ENCODE measurements at places on chromosomes 7 and 10.

DNA sequence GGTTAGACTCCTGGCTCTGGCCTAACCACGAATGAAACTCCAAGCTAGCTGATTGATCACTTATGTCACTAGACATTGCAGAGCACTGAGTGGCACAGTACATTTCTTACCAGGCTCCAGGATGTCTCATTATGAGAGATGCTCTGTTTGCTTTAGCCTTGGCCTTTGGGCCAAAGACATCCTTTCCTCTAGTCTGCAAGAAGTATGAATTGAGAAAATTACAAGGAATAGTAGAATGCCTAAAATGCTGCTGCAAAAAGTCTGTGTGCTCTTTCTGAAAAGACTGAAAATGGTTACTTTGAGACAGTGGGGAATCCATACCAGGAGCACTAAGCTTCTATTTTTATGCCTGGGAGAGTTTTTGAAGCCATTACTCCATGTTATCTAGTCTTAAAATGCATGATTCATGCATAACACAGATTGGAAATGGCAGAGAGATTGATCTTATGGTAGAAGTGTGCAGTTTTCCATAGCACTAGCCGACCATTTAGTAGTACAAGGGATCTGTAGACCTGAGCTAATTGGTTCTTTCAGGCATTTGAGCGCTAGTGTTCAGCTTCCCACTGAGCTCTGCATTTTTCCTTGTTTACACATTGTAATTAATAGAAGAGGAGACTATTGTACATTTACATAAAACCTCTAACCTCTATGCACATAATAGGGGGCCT, 303.8 kb downstream of the PRKG1 start:
- DNase-seq: peak; percentile 13

- no peak for DNase-seq
These were observed 605.8 kb downstream of the PTPRN2 start for GRCh38 chr7:157981778-157982177.

DNA sequence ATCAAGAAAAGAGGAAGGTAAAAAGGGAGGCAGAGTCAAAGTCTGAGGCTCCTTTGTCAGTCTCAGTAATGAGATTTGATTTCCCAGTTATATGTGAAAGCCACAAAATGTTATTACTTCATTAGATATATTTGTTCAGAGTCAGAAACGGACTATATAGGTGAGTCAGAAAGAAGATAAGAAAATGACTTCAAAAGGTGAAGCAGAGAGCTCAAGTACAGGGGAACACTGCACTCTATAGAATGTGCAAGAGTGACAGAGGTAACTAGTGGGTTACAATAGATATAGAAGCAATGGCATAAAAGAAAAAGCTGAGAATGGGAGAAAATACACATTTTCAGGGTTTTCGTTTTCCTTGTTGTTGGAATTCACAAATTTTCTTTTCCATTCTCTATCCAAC, 43.3 kb downstream of the DGKB start:
- DNase-seq: no peak

DNA sequence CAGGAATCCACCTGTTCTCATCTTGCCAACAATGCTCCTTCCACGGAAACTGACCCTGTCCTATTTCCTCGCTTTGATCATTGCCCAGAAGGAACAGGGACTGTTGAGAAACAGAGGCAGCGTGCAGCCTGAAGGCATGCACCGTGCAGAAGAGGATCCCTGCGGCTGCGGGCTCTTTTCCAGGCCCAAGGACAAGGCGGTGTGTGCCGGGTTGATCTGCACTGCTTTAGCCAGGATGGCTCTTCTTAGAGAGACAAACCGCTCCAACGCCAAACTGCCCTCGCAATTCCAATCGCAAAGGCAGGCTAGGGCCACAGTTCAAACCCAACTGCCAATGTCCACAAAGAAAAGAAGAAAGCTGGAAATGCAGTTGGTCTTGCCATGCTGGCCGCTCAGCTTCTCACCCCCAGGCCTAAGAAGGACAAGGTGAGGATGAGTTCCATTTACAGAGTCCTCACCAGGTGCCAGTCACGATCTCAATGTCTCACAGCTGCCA, 26.5 kb downstream of the BRI3 start:
- DNase-seq: no peak

GRCh38 chr10:92530891-92531535, 42.9 kb downstream of the IDE start:
- no peak for DNase-seq

DNA sequence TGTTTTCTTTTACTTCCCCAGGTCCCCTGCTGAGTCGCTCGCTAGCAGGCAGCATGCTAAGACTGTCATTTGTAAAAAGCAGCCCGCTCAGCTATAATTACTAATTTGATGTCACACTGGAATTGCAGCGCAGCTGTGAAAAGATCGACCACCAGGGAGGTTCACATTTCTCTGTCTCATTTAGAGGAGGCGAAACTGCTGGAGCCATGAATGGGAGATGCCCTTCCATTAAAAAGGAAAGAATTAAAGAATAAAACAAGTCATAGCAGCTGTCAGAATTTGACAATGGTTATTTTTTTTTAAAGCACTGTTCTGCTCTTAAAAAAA, 153.5 kb downstream of the PIP4K2A start:
- no peak for DNase-seq

- DNase-seq: no peak
These were observed 269.0 kb downstream of the DOCK4 start for GRCh38 chr7:111937163-111937562.

- no peak for DNase-seq
These were observed 47.2 kb upstream of the GPR37 start for GRCh38 chr7:124812764-124813163.

GRCh38 chr7:98254951-98255610, 3.0 kb upstream of the TECPR1 start:
- DNase-seq: no peak

- DNase-seq: no peak
These were observed 46.2 kb downstream of the SMURF1 start for GRCh38 chr7:99097730-99098129.

GRCh38 chr7:18521945-18522566, 26.5 kb downstream of the HDAC9 start:
- DNase-seq: no peak

- peak; percentile 57 for DNase-seq
These were observed 578 bp downstream of the ZMYND11 start for GRCh38 chr10:135601-136464.

DNA sequence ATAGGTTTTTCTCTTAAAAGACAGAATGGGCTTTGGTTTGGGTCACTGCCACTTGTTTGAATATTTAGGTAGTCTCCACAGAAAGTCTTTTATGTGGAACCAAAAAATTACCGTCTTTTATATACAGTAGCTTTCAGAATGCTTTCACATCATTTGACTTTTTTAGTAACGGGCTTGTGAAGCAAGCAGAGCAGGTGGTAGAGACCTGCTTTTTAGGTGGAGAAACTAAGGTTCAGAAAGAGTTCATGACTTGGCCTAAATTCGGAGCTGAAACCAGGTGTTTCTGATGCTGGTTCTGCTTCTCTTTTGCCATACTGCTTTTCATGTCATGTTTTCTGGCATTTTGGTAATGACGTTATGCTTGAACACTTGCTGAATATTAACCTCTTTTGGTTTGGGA, 36.3 kb downstream of the GARS1 start:
- no peak for DNase-seq

GRCh38 chr7:73351447-73352167, 23.6 kb downstream of the FKBP6 start:
- no peak for DNase-seq

GRCh38 chr10:11212288-11213085, 194.8 kb downstream of the CELF2 start:
- no peak for DNase-seq

DNA sequence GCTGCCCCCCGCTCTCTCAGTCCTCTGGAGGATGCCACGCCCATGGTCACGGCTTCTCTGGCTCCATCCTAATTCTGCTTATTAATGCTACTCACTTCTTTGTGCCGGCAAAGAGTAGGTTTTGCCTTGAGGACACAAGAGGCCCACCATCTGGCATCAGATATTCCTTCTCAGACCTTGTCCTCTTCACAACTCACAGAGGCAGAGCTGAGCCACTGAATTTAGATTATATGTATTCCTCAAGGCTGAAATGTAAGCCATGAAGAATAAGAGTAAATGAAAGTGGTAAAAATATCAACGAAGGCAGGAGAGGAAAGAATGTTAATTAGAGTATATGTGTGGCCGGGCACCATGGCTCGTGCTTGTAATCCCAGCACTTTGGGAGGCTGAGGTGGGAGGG, 6.5 kb downstream of the RBP4 start:
- no peak for DNase-seq

DNA sequence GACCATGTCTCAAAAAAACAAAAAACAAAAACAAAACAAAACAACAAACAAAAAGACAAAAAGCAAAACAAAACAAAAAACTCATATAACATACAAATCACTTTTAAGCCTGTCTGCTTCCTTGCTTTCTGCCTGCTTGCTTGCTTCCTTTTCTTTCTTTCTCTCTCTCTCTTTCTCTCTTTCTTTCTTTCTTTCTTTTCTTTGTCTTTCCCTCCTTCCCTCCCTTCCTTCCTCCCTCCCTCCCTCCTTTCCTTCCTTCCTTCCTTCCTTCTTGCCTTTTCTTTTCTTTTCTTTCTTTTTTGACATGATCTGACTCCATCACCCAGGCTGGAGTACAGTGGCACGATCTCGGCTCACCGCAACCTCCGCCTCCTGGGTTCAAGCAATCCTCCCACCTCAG, 15.9 kb upstream of the TRA2A start:
- no peak for DNase-seq

- peak; percentile 91 for DNase-seq
These were observed 102.2 kb downstream of the GFRA1 start for GRCh38 chr10:116170815-116171250.

- DNase-seq: no peak
These were observed 271.2 kb upstream of the IGFBP3 start for GRCh38 chr7:46192271-46192670.

- DNase-seq: no peak
These were observed 201.1 kb downstream of the BAMBI start for GRCh38 chr10:28878236-28878970.

GRCh38 chr7:50822706-50823105, 40.0 kb upstream of the GRB10 start:
- peak; percentile 89 for DNase-seq

DNA sequence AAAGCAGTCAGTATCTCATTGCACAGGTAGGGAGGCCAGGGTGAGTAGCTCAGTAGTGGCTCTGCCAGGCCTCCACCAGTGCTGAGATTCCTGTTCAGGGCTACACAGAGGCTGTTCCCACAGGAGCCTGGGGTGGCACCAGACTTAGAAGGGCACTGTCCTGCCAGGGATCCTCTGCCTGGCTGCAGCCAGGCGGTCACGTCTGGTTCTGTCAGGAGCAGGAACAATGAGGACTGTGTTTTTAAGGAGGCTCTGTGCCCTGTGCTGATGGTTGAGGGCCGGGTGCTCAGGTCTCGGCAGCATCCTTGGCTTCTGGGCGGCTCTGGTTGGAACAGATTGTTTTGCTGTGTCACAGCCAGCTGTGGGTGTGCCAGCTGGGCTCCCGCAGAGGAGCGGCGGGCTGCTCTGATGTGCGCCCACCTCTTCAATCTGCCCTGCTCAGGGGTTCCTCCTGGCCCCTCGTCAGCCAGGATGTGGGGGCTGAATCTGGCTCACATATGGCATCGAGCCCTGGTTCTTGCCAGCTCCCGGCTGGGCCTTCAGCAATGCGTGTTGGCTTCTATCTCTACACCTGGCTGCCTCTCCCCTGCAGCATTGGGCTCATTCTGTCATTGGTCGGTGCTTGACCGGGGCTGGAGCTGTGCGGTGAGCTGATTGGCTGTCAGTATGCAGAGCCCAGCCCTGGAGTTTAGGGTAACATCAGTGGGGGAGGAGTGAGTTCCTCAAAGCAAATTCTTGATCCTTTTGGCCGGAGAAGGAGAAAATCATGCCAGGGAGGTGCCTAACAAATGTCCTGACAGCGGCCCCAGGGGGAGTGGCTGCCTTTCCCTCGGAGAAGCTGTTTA, 41.2 kb downstream of the TACR2 start:
- DNase-seq: no peak

DNA sequence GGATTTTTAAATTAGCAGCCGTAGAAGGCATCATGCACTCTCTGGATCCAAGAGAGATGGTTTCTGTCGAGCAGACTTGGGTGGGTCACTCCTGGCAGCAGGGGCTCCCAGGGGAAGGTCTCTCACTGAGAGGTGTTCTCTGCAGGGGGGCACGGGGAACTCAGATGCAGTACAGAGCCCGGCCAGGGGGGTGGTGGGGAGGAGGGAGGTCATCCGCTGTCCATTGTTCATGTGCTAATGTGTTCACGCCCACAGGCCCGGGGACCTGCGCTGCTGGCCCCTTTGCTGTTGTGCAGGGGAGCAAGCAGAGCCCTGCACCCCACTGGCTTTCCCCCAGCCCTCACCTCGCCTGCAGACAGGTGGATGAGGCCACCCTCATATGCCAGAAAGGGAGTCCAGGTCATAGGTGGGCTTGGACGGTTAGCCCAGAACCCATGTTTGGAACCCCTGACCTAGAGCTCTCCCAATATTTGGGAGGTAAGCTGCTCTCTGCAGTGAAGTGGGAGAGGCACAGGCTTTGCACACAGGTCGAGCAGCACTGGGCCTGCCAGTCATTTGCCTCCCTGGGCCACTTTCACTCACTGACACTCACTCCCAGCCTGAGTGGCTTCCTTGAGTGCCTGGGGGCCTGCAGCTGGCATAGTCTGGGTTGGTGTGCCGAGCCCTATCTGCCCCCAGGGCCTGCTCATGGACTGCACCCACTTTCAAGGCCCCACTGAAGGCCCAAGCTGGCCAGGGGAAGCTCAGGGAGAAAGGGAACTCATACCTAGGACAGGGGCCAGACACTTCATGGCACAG, 12.6 kb upstream of the TBRG4 start:
- DNase-seq: no peak

DNA sequence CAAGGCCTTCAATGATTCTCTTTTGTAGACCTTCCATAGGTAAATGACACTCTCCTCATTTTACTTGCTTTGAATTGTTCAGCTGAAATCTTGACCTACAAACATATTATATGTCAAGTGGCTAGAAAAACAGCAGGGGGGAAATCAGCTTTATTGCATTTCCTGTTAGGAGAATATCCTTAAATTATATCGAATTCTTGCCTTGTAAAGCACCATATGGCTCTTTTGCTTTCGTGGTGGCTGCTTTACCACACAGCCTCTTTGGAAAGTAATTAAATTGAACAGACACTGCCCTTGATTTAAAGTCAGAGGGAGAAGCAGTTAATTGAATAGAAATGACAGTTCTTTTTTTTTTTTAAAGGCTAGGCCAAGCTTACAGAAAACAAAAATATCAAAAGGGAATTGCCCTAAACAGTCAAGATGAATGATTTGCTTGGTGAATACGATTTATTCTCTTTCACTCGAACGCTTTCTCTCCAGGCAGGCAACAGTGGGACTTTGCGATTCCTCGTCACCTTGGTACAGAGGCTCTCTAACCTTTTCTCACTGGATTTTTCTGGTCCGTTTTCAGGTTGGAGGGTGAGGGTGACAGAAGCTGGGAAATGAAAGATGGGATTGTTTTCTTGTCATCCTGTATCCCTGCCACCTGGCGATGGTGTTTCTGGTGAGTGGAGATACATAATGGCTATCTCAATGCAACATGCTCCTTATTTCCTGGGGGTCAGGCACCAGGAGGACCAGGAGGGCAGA, 126.0 kb downstream of the GATA3 start:
- DNase-seq: no peak

GRCh38 chr10:133347710-133348517, 741 bp downstream of the PRAP1 start:
- DNase-seq: no peak

Measured in fibroblast of skin of back (primary cell).